ENCODE measurements at places on chromosomes 11 and 22.
A peak's percentile ranks its signal among the peaks of the same experiment; 100 is the strongest.

DNA sequence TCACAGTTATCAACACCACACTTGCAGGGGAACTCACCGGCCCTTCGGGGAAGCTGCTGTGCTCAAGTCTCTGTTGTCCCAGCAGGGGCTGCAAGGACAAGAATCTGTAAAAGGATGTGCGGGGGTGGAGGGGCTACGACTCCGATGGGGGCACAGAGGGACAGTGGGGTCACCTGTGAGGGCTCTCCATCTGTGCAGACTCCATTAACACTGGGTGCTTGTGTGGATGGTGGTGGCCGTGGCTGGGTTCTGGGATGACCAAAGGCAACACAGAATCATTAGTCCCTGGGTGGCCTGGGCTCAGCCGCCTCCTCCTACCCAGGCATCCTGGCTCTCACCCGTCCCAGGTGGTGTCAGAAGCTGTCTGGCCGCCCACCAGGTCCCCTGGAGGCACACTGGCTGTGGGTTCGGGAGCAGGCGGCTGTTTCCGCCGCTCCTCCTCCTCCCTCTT, 10.2 kb upstream of the RBM4B start:
- DNase-seq = no peak

- no peak for DNase-seq
Observed at GRCh38 chr11:114053406-114053805, 6.1 kb upstream of the ZBTB16 start.

- no peak for DNase-seq
Observed at GRCh38 chr11:34288492-34288891, 69.3 kb downstream of the ABTB2 start.

- no peak for DNase-seq
Observed at GRCh38 chr11:116263019-116263418, 509.8 kb downstream of the BUD13 start.

DNA sequence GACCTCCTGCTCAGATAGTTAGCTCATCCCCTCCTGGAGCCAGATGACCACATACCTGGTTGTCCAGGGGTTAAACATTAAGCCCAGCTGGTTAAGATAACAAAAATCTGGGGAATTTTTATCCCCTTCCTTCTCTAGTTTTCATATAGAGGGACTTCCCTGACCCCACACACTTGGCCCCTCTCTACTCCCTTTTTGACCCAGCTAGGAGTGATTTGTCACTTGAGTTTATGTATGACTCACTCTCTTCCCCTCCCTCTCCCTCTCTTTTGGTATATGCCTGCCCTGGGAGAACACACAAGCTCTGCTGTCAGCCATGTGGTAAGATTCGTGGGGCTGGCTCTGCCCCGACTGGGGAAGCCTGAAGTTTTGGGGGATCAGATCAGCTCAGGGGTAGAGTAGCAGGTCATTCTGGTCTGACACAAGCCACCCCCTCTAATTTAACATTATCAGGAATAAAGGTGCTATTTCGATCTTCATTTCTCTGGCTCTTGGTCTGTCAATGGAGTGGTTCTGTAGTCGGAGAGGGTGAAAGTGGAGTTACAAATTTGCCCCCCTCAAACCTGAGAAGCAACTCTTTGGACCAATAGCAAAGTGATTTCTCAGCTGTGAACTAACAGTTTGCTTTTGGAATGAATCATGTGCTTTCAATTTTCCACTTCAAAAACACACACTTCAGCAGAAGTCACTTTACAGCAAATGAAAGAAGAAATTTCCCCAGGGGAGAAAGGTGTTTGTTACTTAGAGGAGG, 415.3 kb upstream of the CADM1 start:
- peak; percentile 27 for DNase-seq

DNA sequence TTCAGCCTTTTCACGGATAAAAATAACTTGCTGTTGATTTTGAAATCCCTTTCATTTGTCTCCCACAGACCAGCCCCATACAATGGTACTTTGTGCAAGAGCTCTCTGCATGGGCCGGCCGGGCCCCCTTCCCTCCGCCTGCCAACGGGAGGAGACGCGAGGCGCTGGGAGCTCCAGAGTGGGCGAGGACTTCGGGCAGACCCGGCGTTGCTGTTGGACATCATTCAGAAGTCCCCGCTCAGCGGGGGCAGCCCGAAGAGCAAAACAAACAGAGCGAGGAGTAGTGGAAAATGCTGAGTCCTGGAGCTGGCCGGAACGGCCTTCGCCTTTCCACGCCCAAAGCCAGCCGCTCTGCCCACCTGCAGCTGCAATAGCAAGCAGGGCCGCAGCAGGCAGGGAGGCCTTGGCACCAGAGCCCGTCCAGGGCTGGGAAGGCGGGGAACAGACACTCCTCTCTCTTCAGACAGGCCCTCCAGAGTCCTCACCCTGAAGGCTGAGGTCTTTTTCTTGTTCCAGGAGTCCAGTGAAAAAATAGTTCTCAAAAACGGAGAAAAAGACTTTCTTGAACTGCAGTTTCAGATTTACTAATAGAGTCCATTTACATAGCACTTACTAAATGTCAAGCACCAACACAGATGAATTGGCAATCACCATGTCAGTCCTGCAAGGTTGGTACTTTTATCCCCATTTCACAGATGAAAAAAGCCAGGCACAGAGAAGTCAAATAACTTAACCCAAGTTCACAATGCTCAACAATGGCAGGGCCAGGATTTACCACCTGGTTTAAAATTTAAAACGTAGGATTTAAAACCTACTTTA, 135.5 kb downstream of the ETS1 start:
- no peak for DNase-seq

DNA sequence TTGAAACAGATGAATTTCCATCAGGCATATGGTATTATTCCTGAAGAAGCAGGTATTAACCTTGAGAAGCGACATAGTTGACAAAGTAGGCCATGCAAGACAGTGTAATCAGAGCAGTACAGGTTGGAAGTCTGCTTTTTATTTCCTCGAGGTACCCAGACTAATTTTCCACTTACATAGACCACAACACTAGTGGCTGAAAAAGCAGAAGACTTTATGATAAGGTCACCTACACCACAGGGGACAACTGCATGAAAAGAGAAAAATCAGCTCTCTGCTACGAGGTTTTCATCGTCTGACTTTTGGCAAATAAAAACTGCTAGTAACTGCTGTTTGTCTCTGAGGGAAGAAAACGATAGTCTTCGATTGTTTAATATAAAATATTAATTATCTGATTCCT, 77.5 kb downstream of the CNTN5 start:
- DNase-seq = no peak

DNA sequence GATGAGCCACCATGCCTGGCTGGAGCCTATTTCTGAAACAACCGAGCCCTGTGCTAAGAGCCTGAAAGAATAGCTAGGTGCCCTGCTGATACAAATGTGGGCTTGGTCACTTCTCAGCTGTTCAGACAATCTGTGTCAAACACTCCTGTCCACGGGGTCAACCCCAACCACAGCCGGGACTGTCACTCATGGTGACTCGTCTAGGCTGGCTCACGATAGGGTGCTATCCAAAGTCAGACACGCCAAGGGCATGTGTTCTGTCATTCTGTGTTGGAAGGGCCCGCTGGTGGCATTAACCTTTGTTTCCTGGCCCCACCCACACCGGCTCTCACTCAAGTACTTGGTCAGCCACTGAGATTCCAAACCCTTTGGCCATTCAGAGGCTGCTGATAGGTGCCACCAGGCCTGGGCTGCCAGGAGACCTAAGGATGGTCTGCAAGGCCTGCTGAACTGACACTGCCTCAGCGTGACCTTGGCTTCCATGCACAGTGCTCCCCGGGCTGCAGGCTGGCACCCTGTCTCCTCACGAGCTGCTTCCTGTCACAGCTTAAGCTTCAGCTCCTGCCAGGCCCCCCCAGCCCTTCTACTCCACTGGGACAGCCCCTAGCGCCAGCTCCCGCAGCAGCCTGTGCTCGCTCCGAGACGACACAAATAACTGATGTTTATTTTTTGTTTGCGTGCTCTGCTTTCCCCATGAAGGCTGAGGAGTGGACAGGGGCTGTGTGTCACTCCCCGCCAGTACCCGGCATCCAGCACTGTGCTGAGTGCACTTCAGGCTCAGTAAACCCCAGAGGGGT, 14.2 kb upstream of the CDC42BPG start:
- DNase-seq = no peak

GRCh38 chr11:95764267-95764898, 25.2 kb downstream of the FAM76B start:
- peak; percentile 74 for DNase-seq

DNA sequence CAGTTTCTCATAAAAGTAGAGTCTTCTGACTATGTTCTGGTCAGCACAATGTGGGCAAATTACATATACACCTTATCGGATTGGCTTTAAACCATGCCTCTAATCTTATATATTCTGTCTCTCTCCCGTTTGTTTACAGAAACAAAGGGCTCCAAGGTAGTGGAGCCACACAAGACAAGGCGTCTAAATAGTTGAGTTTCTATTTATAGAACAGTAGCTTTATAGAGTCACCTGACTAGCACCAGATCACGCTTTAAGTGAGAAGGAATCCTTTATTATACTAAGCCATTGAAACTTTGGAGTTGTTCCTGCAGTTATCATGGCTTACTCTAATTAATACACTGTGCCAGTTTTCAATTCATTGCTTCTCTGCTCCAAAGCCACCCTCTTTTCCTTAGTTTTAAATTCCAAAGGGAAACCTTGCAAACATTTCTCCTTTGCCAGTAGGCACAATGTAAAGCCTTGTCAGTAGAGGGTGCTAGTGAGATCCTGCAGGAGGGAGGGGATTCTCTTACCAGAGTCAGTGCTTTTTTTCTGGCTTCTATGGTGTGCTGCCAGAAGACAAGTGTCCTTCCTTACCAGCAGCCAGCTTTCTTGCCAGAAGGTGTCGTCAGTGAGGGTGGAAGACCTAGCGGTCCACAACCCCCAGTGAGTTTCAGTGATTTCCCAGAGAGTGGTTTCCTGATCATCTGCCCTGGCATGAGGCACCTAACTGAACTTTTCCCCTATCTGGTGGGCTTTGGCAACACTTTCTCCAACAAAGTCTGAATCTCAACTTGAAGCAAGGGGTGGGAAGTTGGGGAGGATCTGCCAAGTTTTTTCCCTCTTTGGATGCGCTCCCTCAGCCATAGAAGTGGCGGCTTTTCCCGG, 71.7 kb downstream of the RAB38 start:
- DNase-seq = peak; percentile 57

- no peak for DNase-seq
Observed at GRCh38 chr22:28736301-28737155, 5.1 kb downstream of the CHEK2 start.

GRCh38 chr11:44139565-44140330, 44.3 kb downstream of the EXT2 start:
- DNase-seq = no peak

DNA sequence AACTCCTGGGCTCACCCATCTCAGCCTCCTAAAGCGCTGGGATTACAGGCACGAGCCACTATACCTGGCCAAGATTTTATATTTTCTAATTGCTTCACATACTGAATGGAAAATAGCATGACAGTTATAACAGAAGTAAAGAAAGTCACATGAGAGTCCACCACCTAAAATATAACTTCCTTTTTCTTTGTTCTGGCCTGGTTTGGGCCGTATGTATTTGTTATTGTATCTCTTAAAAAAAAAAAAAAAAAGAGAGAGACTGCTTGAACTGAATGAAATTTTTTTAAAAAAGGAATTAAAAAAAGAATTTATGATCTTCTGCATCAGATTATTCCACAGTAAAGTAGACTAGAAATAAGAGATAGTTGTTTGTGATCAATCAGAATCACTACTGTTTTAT, 86.0 kb upstream of the GRIK4 start:
- DNase-seq = no peak

- no peak for DNase-seq
Observed at GRCh38 chr22:19903031-19903430, 38.5 kb upstream of the COMT start.

DNA sequence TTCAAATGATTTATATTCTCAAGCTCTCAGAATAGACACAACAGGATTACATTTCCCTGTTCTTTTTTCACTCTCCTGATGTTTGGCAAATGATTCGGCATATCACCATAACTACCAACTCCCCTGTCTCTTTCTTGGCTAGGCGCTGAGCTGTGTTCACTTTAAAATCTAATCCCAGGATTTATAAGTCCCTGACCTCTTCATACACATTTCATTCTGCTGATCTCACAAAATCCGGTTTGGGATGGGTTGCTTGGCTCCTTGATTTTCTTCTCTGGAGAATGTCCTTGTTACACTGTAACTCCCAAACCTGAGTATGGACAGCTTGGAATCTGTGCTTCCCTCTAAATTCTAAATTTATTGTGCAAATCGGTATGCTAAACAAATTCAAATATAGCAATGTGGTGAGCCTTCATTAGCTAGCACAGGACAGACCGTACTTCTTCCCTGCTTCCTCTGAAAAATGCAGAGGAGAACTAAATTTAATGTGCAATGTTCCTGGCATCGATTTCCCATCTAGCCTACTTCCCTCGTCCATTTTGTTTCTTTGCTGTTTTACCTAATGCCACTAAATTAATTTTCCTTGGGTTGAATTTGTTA, 858.5 kb upstream of the FAT3 start:
- no peak for DNase-seq

DNA sequence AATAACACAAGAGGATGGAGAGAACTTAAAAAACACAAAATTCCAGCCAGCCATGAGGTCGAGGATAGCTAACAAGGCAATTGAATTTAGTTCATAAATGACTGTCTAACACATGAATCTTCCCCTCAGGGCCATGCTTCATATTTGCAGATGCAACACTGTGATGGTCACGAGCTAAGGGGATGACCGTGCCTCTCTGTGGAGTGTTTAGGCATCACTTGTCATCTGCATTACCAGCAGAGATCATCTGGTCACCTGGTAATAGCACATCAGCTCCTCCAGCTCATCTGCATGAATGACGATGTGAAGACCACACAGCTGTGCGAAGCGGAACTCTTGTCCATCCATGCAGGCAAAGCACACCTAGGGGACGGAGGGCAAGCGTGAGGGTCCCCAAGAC, 20.9 kb upstream of the SLC25A1 start:
- DNase-seq = no peak

DNA sequence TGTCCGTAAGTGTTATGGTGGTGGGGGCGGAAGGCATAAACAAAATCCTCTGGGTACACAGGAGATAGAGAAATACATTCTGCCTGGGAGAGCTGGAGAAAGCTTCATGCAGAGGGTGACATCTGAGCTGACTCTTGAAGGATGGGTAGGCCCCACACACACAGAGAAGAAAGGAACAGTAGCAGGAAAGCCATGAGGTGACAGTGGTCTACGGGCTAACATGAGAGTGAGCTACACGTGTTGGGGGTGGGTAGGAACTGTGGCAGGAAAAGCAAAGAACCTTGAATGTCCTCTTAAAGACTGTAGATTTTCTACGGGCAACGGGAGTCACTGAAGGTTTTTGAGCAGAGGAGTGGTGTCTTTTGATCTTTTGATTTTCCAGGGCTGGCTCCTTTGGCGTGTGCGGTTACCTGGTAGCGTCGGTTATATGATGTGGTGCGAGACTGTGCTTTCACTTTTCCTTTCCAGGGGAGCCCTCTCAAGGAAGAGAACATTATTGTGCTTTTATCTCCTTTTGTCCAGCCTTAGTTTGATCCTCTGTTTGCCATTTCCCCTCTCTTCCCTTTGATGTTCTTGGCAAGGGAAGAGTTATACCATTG, 39.7 kb downstream of the ADAMTS8 start:
- DNase-seq = no peak

DNA sequence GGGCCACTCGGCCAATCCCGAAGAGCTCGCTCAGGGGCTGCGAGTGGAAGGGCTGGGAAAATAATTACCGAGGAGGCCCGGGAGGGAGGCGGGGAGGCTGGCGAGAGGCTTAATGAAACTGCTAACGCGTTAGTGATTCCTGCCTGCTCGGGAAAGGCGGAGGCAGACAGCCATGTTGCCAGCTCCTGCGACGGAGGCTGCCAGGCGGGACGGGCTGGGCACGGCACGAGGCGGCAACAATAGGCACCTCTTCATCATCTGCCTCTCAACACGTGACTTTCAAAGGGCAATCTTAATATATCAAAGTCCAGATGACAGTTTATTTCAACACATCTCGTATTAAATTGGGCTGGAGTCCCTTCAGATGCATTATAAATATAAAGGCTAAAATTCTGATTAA, 68.0 kb upstream of the TCF20 start:
- no peak for DNase-seq
